Activated CD8-positive, alpha-beta memory T cell treated with anti-CD3 and anti-CD28 coated beads, Interleukin-2, amount 10 ng/mL, durations not matched to agents 7 days and 5 days (primary cell): ENCODE measurements at places on chromosomes 16 and 17.

- no peak overlapping the region for H3K27ac ChIP-seq
- no peak overlapping the region for H3K4me3 ChIP-seq
- no peaks in the 10 kb centered on the region for H3K36me3 ChIP-seq
- no peaks in the 10 kb centered on the region for H3K4me1 ChIP-seq
- H3K27me3 ChIP-seq: no peaks in the 10 kb centered on the region
Observed at GRCh38 chr16:52568983-52569690, 22.2 kb upstream of the TOX3 start.

DNA sequence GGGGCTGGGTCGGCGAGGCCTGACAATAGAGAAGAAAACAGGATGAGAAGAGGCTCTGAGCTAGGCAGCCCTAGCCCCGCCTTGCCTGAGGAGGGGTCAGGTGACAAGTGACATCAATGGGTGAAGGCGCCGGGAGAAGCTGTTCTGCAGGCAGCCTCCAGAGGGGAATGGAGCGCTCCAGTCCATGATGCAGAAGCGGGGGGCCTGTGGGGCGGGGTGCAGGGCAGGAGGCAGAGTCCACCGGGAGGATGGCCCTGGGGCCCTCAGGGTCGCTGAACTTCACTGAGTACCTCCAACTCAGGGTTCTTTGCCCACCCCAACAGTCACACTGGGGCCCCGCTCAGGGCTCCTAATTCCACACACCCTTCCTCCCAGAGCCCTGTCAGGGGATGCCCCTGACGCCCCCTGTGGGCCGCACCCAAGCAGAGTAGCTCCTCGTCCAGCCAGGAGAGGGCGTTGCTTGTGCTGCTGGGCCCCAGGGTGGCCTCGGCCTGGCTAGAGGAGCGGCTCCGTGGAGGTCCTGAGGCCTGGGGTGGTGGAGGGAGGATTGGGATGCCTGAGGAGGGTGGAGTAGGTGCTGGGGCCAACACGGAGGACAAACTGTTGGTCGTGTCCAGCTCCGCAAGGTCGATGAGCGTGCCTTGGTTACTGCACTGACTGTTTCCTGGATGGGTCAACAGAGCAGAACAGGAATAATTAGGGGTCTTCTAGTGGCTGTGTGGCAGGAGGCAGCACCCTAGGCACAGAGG lies 20.8 kb downstream of the GGA3 start:
- no peak overlapping the region for H3K27ac ChIP-seq
- peaks cover 33% of the 10 kb centered on the region for H3K36me3 ChIP-seq
- peaks cover 34% of the 10 kb centered on the region for H3K4me1 ChIP-seq

DNA sequence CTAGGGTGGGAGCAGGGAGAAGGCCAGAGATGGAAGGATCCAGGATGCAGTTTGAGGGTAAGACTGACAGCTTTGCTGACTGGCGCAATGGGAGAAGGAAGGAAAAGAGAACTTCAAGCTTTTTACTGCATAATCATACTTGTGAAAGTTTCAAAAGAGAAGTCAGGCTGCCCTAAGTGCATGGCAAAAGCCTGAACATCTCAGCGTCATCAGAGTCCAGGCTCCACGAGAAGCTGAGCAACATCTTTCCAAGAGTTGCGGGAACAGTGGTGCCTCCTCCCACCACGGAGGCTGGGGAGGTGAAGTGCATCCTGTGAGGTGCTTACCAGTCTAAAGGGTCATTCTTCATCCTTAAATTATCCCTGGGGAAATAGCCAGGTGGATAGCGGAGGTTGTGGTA lies 26.9 kb upstream of the SLC38A8 start:
- H3K36me3 ChIP-seq: peaks cover 18% of the 10 kb centered on the region
- DNase-seq: no peak
- no peak overlapping the region for H3K4me3 ChIP-seq
- peaks cover 4% of the 10 kb centered on the region for H3K4me1 ChIP-seq
- H3K27ac ChIP-seq: no peak overlapping the region

DNA sequence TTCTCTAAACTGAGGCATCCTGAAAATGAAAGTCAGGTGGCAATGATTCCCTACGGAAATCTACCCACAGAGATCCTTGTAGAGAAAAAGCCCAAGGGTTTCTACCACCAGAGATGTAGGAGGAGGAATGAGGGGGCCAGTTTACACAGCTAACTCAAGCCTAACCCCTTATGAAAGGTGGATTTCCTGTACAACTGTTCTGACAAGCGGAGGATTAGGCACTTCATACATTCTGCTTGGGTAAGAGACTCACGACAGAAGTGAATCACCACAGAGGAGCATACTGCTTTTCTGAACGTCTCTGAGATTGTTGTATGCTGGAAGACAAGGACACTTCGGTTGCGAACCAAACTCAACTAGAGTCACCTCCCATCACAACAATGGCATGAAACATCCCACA lies 72.7 kb downstream of the SMG6 start:
- peak overlapping the region; percentile 42 for H3K27ac ChIP-seq
- no peak overlapping the region for H3K4me3 ChIP-seq
- H3K4me1 ChIP-seq: peaks cover 54% of the 10 kb centered on the region
- no peaks in the 10 kb centered on the region for H3K27me3 ChIP-seq
- peaks cover 30% of the 10 kb centered on the region for H3K36me3 ChIP-seq

DNA sequence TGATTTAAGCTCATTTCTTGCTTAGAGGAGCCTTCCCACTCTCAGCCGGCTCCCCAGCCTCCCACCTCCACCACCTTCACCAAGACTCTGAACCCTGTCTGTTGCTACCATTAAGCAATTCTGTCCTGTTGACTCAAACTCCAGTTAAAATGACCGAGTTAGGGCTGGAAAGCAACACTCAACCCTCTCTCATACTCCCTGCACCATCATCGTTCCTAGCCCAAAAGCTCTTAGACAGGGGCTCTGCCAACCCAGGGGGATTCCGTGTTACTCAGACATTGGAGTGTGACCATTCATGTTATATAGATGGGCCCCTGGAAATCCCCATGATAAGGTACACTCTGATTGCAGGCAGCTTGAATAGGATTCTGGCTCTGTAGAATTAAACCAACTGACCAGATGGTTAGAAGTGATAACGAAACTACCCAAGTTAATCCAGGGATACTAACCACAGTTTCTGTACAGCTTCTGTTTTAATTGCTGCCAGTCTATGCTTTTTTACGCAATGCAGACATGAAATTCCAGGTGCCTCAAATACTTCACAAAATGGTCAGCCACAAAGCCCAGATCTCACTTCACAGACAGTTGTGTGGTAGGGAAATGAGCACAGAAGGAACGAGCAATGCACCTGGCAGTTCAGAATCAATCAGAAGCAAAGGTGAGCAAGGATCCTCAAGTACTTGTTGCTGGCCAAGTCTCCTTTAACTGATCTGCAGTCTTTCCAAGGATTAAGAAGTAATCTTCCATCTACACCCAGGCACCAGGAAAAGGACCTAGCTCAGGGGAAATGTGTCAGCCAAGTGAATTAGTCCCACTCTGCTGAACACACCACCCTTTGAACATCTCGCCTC lies 2.1 kb downstream of the SSTR2 start:
- H3K27ac ChIP-seq: no peak overlapping the region
- H3K4me1 ChIP-seq: peaks cover 36% of the 10 kb centered on the region
- DNase-seq: no peak
- no peaks in the 10 kb centered on the region for H3K36me3 ChIP-seq
- peak overlapping the region; percentile 52 for H3K4me3 ChIP-seq

DNA sequence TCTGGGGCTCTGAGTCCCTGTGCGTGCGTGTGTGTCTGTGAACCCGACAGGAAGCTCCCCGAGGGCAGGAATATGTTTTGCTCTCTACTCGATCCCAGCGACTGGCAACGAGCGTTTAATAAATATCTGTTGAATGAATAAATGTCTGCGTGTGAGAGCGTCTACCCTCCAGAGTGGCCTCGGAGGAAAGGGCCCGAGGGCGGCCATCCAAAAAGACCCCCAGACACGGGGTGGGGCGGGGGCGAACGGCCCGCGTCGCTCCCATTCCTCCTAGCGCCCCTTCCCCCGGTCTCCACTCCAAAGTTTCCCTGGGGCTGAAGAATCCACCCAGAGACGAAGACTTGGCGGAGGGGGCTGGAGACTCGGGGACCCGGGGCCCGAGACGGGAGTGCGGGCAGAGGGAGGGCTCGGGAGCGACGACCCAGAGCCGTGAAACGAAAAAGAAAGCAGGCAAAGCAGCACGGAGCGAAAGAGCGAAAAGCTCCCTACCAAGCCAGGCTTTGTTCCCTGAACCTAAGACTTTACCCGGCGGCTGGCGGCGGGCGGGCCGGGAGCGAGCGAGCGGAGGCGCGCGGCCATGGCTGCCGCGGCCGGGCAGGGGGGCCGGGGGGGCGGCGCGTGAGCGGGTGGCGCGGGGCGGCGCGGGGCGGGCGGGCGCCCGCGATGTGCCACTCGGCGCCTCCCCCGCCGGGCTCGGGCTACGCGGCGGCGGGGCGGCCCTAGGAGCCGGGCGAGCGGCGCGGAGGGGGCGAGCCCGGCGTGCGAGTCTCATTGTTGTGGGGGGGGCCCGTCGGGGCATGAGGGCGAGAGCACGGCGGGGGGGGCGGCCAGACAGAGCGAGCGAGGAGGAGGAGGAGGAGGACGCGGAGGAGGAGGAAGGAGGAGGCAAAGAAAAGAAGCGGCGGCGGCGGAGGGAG lies at the start of gene MLLT6:
TSS of gene MLLT6 (plus strand) at position 668 of the 917 bp plus-strand sequence. CDS start 360 bp downstream, outside the sequence.
- DNase-seq: peak; percentile 78
- H3K4me1 ChIP-seq: peaks cover 45% of the 10 kb centered on the region
- peaks cover 24% of the 10 kb centered on the region for H3K36me3 ChIP-seq
- H3K4me3 ChIP-seq: peak within 1 kb of the TSS; percentile 90
- peak within 1 kb of the TSS; percentile 99 for H3K27ac ChIP-seq
- no peaks in the 10 kb centered on the region for H3K27me3 ChIP-seq

DNA sequence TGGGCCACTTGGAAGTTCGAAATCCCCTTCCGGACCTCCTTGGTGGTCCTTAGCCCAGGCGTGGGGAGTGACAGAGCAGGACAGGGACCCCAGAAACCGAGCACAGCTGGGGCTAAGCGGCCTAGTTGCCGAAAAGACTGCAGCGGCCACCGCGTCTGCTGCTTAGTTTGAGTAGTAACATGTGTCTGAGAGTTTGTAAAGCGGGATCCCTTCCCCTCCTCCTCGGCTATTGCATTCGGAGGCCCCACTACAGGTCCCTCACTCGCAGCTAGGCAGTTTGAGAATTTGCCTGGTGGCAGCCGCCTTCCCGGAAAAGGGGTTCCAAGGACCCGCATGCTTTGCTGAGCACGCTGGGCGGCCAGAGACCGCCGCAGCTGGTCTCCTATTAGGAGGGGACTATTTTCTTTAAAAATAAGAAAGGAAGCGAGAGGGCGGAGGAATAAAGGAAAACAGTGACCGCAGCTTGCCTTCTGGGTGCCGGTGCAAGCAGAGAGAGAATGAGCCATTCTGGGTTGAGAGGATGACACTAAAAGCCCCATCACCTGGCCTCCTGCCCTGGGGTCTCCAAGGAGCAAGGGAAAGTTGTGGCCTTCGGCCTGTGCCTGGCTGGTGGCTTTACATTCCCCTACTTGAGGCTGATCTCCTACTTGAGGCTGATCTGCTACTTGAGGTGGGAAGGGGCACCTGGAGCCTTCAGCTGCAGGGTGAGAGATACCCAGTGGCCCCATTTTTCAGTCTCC lies 1.1 kb upstream of the HOXB5 start:
- H3K4me1 ChIP-seq: peaks cover 37% of the 10 kb centered on the region
- no peaks in the 10 kb centered on the region for H3K36me3 ChIP-seq
- no peak overlapping the region for H3K27ac ChIP-seq
- DNase-seq: no peak
- no peak overlapping the region for H3K4me3 ChIP-seq

- H3K4me1 ChIP-seq: no peaks in the 10 kb centered on the region
- no peak overlapping the region for H3K4me3 ChIP-seq
- no peaks in the 10 kb centered on the region for H3K27me3 ChIP-seq
Observed at GRCh38 chr17:12730421-12730820, 58.9 kb upstream of the ARHGAP44 start.
